ENCODE measurements at places on chromosomes 6 and 20. TPM values are rescaled to one million over a fixed set of nuclear protein-coding genes. Genes with fewer than 3 reads are reported as not detected.

SLC22A2 gene
- total RNA-seq, result not detected

- DNase-seq, result no peak
Observed at GRCh38 chr6:72466971-72467566, 154.8 kb upstream of the KCNQ5 start.

RNF39 gene
- not detected for total RNA-seq

GRCh38 chr6:124446961-124447360 lies 515.3 kb upstream of the RNF217 start:
- no peak for DNase-seq

YTHDF1 gene
- total RNA-seq, result 29.9 TPM
